ENCODE measurements at places on chromosomes 6 and 20.
A peak's percentile ranks its signal among the peaks of the same experiment; 100 is the strongest.

DNA sequence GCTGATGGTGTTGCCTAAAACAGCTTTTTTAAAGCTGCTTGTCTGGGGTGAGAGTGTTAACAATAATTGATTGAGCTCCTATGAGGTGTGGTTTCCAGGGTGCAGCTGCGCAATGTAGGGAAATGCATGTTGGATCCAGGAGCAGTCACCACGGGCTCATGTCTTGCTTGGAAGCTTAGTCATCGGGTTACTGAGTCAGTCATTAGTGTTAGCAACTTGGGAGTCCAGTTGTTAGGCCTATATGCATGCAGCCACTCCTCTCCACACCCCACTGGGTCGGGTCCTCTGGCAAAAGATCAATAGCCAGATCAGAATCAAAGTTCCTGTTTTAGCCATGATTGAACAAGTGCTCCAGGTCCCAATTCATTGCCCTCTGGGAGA is 271.7 kb upstream of the CHD6 start:
- DNase-seq, result no peak

- DNase-seq, result no peak
These were observed 22.3 kb downstream of the SLC2A10 start for GRCh38 chr20:46731770-46732169.

- peak; percentile 30 for DNase-seq
These were observed 29.6 kb downstream of the SRSF3 start for GRCh38 chr6:36623547-36624459.

GRCh38 chr6:119479860-119480655 is 130.5 kb upstream of the MAN1A1 start:
- DNase-seq, result no peak

DNA sequence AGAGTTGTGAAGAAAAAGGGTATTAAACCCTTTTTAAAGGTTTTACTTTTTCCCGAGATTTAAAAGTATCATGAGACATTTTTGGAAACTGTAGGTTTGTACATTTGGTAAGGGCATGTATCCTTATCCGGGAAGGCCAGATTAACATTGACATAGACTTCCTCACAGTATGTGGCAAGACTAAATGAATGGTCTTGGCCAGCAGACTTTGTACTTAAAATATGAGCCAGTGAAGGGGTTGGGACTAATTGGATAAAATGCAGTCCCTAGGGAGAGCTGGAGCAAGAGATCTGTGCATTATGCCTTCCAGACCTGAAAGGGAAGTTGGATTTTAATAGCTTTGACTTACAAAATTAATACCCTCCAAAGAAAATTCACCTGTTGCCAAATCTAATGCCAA is 60.4 kb upstream of the CCN2 start:
- no peak for DNase-seq

DNA sequence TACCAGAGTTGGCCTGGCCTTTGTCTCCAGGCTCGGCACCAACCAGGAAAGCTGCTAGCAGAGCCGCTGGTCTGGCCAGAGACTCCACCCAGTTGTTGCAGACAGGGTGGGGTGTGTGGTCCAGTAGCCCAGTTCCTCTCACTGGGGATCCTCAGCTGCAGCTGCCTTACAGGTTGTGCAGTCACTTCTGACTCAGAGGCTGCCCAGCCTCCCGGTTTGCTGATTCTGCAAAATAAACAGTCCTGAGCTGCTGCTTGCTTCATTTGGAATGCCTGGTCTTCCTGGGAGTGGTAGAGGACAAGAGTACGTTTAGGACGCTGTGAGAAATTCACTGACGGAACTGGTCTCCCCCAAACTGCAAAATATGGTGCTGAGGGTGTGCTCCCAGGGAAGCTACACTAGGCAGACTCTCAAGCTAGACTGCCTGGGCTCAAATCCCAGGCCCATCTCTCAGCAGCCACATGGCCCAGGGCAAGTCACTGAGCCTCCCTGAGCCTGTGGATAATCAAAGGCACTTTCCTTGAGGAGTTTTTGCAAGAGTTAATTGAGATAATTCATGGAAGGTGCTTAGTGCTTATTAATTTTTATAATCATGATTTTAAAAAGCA is 246.1 kb downstream of the TFAP2C start:
- DNase-seq, result no peak

- no peak for DNase-seq
These were observed at the start of gene SGK2 for GRCh38 chr20:43558412-43559146. Gene SGK2, plus strand, starts transcription at chr20:43559027. Its CDS starts 7,469 bp downstream, at chr20:43566496.

DNA sequence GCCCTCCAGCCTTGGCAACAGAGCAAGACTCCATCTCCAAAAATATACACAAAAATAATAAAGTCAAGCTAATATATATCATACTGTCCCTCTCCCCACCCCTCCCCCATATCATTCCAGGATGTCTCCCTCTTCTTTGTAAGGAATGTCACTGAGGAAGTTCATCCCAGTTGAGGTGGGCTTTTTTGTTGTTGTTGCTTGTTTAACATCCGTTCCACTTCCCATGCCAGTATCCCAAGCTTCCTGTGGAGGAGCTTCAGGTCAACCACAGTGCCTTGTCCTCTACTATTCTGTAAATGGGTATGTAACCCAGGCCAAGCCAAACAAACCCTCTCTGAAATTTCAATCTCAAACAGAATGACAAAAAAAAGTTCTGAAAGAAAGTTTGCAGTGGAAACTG is 19.0 kb upstream of the PTPN1 start:
- no peak for DNase-seq

DNA sequence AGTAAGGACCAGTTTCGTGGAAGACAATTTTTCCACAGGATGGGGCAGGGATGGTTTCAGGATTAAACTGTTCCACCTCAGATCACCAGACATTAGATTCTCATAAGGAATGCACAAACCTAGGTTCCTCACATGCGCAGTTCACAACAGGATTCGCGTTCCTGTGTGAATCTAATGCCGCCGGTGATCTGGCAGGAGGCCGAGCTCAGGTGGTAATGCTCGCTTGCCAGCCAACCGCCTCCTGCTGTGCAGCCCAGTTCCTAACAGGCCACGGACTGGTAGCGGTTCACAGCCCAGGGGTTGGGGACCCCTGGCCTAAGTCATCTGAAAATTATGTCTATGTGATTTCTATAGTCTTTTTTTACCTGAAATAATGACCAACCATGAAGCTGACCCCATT is 217.5 kb downstream of the TMEM200A start:
- DNase-seq, result no peak

Data from NCI-H187 treated with DMSO at 0.1 percent for 48 hours (cell line).